ENCODE measurements at places on chromosomes 3 and 15.

DNA sequence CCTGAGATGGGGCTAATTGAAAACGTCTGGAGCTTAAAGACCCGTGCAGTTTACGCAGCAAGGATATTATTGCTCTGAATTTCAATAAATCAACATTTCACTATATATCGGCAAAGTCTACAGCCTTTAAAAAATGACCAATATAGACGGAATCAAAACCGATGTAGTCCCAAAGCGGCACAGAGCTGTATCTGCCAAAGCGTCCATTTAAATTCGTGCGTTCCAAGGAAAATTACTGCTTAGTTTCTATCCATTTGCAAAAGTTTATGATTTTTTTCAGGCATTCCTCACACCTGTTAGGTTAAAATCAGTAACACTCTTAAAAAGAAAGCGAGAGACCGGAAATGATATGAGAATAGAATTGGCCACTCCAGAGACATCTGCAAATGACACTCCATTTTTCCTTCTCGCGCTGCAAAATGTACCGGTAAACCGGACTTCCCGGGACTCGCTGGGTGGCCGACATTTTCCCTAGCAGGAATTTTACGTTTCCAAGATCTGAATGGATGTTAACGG lies 777 bp upstream of the EIF4A2 start:
- no peak for DNase-seq

GRCh38 chr3:194617143-194617671 lies 16.0 kb downstream of the TMEM44 start:
- DNase-seq, result no peak

DNA sequence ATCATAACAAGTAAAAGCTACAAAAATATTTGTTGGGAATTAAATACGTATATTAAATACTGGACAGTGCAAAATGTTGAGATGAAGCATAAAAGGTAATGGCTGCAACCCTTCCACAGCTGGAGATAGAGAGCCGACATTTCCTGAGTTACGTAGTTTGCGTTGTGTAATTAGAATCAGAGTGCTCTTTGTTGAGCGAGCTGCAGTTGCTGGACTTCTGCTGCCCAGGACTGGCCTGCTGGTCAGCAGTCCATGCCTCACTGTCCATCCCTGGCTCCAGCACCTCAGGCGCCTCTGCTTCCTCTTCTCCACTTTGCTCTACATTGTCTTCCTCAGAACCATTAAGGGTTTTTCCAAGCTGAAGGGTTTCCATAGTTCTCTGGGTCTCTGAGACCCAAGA lies 28.4 kb upstream of the SHC4 start:
- no peak for DNase-seq

DNA sequence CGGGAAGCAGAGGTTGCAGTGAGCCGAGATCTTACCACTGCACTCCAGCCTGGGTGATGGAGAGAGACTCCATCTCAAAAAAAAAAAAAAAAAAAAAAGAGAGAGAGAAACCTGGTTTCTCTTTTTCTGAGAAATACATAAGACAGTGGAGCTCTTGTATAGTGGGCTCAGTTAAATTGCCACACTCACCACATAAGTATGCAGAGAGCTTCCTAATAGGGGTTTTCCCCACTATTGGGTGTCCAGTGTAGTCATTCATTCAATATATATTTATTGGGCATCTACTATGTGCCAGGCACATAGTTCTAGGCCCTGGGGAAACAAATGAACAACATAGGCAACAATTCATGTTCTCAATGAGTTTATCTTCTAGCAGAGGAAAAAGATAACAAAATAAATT lies 48.9 kb upstream of the FMN1 start:
- no peak for DNase-seq

DNA sequence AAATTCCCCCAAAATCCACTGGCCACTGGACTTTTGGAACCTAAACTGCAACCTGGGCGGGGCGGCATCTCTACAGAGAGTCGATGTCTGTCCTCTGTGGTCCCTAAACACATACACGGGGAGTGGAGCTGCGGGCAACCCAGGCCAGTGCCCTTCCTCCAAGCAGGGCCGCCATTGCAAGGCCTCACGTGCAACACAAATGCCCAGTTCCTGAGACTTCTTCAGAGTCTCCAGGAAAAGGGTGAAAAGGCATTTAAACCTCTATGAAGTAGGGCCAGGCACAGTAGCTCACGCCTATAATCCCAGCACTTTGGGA lies 4.9 kb downstream of the MUC4 start:
- no peak for DNase-seq

DNA sequence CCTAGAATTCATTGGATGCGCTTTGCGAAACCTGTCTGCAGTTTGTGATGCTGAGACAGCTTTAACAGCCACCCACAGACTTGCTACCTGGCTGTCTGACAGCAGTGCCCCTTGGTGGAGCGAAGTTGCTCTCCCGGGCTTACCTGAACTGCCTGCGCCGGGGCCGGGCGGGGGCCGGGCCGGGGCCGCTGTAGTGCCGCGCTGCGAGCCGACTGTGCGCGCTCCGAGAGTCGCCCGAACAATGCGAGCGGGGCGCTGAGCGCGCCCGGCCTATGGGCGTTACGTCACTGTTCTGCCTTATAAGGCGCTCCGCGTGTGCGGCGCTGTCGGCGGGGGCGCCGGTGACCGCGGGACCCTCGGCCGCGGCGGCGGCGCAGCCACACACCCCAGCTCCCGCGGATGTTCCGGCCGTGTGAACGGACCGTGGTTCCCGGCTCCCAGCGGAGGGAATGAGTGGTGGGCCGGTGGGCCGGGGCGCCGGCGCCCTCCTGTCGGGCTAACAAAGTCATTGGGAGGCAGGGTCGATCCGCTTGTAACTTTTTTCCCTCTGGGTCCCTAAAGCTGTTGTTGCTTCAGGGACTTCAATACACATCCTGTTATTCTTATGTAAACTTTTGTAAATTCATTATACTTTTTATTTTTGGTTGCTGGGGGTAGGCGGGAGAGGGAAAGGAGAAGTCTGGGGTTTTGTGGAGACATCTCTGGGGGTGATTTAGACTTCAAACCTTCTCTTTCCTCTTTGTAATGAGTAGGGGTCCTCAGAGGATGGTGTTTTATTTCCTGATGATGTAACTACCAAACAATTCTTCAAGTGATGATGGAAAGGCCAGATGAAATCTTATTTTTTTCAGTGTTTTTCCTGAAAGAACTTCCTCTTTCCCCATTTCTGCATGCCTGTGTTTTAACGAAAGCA lies 58.5 kb downstream of the CMSS1 start:
- peak; percentile 65 for DNase-seq

- DNase-seq, result no peak
Observed at GRCh38 chr3:115699706-115700105, 76.4 kb downstream of the GAP43 start.

DNA sequence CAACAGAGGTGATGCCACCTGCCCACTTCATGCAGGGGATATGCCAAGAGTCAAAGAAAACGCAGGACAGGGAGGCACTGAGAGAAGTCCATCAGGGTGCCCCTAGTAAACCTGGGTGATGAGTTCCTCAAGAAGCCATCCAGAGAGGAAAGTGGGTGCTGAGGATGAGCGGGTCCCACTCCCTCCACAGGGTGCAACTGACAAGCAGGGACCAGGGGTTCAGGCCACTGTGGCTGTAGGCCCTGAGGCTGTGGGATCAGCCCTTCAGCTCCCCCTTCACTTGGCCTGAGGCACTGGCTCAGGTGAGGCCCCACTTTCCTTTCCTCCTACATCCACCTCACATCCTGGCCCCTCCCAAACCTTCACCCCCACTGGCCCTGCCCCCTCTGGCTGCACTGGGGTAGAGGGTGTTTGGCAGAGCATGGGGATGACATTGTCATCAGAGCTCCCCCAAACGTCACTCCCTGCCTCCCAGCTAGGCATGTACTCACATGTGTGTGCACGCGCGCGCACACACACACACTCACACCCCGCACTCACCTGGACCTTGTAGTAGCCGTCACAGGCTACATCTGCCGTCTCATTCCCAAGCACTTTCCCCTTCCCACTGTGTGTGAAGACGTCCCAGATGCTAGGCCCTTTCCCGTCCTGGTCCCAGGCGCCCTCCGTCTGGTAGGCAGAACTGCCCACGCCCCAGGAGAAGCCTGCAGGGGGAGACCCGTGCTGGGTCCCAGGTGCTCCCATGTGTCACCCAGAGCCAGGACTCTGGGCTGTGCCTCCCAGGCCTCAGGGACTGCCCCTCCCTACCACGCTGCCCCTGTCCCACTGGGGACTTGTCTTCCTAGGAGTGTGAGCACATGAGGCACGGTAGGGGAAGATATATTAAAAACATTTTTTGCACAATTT lies 1.4 kb downstream of the LCTL start:
- DNase-seq, result no peak

- DNase-seq, result no peak
Observed at GRCh38 chr3:42764561-42765295, 8.3 kb downstream of the CCDC13 start.

- no peak for DNase-seq
Observed at GRCh38 chr3:16913264-16913580, 28.5 kb downstream of the PLCL2 start.

DNA sequence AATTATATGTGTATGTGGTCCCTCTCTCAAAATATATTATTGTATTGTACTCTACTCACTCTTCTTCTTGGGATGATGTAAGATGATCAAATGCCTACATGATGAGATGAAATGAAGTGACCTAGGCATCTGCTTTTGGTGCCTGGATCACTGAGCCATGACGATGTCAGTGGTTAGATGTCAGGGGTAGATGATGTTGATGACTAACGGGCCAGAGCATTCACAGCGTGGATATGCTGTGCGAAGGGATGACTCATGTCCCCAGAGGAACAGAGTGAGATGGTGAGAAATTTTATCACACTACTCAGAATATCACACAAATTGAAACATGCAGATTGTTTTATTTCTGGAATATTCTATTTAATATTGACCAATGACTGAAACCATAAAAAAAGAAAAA lies 233.9 kb upstream of the CADM2 start:
- peak; percentile 35 for DNase-seq

Data from HTR-8/SVneo (cell line).